ENCODE measurements at places on chromosomes 5 and 9.

DNA sequence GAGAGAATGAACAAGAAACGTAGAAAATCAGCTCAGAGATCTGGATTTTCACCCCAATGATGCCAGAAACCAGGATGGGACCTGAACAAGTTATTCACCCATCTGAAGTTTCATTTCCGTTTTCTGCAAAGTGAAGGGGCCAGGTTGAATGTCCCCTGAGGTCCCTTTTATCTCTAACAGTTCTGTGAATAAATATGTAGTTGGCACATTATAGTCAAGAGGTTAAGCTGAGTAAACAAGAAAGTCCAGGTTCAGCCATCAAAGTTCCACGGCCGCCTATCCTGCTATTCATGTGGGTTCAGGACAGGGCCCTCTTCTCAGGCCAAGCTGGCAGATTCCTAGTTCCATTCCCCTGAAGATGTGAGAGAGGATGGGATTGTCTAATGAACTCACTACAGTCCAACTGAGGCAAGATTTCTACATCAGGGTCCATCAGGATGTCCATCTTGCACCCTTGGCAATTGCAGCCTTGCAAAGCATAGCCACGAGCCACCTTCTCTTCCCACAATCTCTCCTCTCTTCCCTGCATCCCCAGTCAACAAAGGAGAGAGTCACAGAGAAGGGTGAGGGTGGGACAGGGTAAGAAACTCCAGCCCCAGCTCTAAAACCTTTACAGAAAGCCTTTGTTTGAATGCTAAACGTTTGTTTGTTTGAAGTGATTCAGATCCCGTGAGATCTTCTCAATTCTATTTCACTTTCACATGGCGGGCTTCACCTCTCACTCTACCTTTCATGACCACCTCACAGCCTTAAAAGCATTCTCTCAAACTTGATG lies 311.0 kb downstream of the SLIT3 start:
- no peak for DNase-seq

GRCh38 chr5:173256800-173257199 lies 21.8 kb upstream of the NKX2-5 start:
- DNase-seq: no peak

DNA sequence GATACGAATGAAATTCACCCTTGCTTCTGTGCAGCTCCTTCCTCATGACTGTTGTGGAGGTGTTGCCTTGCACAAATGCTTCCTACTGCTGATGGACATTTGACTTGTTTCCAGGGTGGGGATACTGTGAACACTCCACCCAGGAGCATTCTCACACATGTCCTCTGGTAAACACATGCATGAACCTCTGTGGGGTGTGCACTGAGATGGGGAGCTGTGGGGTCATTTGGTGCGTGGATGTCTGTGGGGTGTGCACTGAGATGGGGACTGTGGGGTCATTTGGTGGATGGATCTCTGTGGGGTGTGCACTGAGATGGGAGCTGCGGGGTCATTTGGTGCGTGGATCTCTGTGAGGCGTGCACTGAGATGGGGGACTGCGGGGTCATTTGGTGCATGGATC lies 72.9 kb upstream of the IRX4 start:
- no peak for DNase-seq

GRCh38 chr9:36128349-36128748 lies 8.2 kb upstream of the GLIPR2 start:
- no peak for DNase-seq

DNA sequence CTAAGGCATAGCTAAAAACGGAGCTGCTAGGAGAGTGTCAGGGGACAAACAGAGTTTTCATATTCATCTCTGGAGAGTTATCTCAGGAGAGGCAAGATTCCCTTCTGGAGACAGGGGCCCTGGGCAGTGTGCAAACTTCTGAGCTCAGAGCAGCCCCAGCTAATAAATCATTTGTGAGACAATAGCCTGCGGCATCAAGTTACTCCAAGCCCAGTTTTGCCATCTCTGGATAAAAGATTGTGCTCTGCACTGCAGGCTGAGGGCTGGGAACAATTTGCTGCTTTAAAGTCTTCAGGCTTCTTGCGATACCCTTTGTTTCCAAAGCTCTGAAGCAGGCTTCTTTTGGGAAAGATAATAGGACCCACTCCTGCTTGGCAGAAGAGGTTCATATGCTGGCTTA lies 164.3 kb upstream of the BRINP1 start:
- DNase-seq: no peak

DNA sequence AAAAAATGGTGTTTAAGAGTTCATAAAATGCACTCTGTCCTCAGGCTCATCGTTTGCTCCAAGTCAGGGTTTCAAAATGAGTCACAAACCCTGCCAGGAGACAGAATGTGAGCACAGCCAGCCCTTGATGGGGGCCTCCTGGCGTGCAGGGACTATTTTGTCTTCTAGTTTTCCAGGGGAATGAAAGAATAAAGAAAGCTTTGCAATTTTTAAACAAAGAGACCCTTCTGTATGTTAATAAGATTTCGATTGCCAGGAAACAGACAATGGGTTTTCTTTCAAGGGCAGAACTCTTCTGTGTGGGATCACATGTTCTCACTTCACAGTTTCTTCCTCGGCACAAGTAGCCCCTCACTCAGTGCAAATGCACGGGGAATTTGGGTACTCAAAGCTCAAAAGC lies 121.4 kb upstream of the C6 start:
- DNase-seq: no peak

GRCh38 chr5:39138892-39139291 lies 64.7 kb upstream of the RICTOR start:
- no peak for DNase-seq

All from stimulated activated CD4-positive, alpha-beta T cell treated with anti-CD3 and anti-CD28 coated beads, Interleukin-12 subunit alpha, Interleukin-12 subunit beta, amount 100 ng/mL, for 24 hours (primary cell).